Stimulated activated CD4-positive, alpha-beta T cell treated with anti-CD3 and anti-CD28 coated beads, Interleukin-4, amount 100 ng/mL, for 24 hours (primary cell): ENCODE measurements at places on chromosomes 3 and 15.
A peak's percentile ranks its signal among the peaks of the same experiment; 100 is the strongest.

- DNase-seq, result peak; percentile 0
These were observed 126.9 kb downstream of the LRRK1 start for GRCh38 chr15:101045835-101046691.

DNA sequence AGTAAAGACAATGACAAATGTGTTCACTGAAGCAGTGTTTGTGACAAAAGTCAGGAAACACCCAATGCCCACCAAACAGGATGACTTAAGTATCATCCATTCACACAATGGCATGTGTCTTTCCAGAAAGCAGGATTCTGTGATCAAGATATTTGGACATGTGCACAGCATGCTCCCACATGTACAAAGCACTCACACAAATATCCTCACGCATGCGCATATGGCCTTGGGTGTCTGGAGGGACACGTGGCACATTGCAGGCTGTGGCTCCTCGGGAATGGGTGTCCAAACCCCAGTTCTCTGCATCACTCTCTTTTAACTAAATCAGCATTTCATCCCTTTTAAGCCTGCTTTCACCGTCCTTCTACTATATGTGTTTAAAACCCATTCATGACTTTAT lies 130.5 kb downstream of the KLF13 start:
- DNase-seq, result no peak

GRCh38 chr15:27176785-27177406 lies 205.9 kb downstream of the GABRG3 start:
- DNase-seq, result no peak

DNA sequence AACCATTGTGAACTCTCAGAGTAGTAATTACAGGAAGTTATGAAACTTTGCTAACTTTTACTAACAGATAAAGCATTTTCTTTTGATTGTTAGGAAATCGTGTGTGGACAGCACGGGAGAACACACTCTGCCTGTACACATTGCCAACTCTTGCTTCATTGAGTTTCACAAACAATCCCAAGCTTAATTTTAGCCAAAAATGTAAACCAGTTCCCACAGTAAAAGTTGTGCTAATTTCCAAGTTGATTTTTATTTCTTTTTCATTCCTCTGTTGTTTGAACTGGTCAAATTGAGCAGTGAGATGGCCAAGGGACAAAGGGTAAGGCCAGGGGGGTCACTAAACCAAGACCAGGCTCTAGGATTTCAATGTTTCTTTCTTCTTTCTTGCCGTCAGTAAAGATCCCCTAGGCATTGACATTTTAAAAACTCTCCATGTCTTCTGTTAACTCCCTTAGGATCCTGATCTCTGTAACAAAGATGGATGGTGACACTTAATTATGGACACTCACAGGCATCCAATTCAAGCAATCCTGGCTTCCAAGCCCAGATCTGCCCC lies 414.9 kb downstream of the RBMS3 start:
- no peak for DNase-seq

DNA sequence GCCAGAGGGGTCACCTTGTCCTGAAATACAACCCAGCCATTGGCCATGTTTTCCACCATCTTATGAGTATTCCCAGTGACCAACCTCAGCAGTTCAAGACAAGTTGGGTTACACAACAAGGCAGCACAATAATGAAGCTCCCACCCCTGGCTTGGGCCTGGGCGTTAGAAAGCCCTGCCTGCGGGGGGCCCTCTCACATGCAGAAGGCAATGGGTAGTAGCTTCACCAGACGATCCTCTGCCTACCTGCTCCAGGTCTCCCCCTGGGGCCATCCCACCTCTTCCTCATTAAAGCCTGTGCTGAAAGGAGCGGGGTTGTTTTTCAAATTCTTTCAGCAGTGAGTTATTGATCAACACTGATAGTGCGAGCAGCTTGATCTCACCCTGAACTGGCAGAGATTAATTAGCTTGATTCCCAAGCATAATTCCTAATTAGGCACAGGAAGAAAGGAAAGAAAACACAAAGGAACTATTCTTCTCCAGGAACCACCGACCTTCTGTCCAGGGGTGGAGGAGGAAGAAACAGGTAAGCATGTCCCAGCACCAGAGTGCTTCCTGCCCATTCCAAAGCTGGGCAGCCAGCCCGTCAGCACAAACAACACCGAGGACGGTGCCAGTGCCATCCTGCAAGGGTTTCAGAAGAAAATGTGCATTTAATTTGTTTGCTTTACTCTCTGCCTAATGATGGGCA lies 79.7 kb upstream of the CGNL1 start:
- DNase-seq, result no peak

DNA sequence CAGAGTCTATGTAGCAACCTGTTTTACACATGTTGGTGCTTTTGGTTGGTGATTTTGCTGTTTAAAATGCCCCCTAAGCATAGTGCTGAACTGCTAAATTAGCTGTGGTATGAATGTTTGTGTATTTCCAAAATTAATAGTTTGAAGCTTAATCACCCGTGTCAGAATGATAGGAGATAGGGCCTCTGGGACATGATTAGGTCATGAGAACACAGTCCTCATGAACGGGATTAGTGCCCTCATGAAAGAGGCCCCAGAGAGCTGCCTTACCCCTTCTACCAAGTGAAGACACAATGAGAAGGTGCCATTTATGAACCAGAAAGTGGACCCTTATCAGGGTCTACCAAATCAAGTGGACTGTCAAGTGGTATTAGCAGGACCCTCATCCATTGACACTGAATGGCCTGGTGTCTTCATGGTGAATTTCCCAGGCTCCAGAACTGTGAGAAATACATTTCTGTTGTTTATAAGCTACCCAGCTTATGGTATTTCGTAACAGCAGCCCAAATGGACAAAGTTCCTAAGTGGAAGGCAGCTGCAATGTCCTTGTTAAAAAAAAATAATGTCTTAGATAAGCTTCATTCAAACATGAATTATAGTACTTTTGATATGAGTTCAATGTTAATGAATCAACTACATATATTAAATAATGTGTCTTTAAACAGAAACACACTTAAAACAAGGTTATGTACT lies 37.7 kb upstream of the FRMD4B start:
- no peak for DNase-seq

DNA sequence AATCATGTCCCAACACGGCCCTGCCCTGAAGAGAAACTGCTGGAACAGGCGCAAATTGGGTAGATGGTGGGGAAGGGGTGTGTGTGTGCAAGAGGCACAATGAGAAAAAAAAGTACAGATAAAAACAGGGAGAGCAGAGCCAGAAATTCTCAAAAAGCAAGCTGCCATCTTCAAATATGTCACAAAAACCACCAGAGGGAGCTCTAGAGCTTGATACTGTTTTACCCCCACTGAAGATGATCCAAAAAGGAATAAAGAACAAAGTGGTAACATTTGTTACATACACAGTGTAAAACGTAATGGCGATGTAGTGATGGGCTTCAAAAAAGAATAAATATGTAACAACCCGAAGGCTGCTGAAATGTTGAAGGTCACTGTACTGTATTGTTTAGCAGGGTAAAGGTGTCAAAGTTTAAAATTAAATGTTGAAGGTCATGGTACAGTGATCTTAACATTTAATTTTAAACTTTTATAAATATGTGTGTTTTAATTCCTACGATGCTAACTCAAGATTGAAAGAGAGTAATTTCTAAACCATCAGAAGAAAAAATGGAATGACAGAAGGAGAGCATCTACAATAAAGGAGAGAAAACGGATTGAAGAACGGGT lies 6.0 kb downstream of the SNRPA1 start:
- DNase-seq, result peak; percentile 32

- DNase-seq, result no peak
These were observed 10.1 kb downstream of the ITGA11 start for GRCh38 chr15:68421798-68422402.

DNA sequence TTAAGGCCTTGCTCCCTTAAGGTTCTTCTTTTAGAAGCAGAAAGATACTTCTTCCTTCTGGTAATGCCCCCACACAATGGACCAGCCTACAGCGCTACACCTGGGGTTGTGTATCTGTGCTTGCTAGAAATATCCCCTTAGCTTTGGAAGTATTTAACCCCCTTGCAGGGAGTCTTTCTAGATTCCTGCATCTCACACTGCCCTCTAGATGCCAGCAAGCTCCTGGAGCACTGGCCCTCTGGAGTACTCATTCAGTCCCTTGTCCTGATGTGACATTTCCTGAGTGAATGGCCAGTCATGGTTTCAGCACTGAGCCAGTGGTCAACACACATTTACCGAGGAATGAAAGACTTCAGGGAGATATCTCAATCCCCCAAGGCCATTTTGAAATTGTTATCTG lies 30.4 kb upstream of the RBP2 start:
- no peak for DNase-seq

DNA sequence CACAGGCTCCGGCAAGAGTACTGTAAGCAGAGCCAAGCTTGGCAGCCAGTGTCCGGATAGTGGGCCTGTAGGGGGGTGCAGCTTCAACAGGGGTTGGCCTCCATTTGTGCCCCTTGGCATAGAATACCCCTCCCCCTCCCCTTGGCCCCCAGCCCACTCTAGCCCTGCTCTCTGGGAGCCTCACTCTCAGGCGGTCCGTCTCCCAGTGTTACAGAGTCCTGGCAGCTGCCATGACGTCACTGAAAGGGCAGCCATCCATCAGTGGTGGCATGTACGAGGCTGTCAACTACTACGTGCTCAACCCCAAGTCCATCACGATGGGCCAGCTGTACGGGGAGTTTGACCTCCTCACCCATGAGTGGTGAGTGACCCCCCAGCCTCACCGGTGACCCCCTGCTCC lies 50.4 kb downstream of the DNAH1 start:
- no peak for DNase-seq

GRCh38 chr3:11088831-11089230 lies 65.5 kb upstream of the HRH1 start:
- no peak for DNase-seq

DNA sequence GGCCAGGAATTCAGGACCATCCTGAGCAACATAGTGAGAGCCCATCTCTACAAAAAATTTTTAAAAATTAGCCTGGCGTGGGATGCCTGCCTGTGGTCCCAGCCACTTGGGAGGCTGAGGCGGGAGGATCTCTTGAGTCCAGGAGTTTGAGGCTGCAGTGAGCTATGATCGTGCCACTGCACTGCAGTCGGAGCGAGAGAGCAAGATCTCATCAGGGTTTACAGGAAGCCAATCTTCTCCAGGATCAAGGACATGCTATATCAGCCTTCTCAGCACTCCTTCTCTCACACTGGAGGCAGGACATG lies 451 bp upstream of the STOML1 start:
- DNase-seq, result no peak

DNA sequence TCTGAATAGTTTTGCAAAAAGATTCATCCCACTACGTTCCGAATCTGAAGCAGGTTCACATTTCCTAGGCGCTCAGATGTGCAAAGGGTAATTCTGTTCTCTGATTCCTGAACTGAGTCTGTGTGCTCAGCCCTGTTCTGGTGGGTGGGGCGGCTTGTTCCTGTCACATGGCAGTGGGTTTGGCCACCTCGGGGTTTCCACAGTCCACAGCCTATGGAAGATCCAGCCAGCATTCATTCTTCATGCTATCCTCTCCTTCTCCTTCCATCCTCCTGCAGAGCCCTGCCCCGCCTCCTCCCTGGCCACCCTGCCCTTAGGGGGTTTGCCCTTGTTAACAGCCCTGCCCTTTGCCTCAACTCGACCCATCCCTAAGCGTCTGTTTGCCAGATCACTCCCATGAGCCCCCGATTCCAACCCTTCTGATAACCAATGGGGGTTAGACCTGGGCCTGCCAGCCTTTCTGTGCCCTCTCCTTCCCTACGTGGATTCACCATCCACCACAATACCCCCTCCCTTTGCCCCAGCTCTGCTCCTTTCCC lies 31.0 kb downstream of the PRR20G start:
- DNase-seq, result no peak

- DNase-seq, result no peak
These were observed 689.3 kb upstream of the CCDC54 start for GRCh38 chr3:106687905-106688304.

- DNase-seq, result no peak
These were observed 26.7 kb upstream of the NDUFB4 start for GRCh38 chr3:120569222-120570057.

DNA sequence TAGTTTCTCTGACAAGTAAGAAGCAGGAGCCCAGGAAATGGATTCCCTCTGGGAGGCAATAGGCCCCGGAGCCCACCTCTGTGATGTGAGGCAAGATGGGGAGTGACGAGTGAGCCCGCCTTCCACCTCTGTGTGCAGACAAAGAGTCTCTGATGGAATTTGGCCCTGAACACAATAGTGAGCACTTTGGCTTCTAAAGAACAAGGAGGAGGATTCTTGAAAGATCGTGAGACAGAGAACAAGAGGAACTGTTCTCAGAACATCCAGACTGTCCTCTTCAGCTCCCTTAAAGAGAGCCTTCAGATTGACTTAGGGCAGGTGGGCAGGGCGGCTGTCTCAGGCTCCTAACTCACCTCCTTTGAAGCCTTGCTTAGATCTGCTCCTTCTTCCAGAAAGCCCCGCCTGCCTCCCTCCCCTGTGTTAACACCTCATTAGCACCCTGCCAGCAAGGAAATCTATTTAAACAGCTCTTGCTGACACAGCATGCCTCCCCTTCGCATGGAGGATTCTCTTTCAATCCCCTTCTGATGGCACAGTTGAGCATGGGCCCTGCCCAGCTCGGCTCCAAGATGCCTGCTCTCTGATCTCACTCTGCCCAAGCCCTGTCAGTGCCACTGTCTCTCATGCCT lies 430.3 kb downstream of the NTRK3 start:
- DNase-seq, result no peak

DNA sequence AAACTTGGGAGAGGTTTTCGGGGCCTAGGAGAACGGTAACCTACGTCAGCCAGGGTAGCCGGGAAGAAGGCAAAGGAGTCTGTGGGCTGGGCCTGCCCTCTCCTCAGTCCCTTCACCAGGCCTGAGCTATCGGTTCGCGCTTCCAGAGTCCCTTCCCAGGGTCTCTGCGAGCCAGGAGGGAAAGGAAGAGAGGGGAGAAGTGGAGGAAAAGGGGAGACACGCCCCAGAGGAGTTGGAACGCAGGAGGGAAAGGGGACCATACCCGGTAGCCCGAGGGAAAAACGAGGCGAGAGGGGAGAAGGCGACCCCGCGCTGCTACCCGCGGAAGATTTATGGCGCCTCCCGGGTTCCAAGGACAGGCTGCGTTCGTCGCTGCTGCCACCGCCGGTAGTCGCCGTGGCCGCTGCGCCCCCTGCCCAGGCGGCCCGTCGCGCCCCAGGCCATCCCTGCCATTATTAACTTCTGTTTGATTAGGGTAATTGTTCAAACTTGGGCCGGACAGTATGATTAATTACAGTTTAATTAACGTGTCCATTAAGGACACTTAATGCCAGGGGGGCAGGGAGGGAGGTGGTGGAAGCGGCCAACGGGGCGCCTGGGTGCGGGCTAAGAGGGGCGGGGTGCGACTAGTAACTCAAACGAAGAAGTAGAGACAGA lies 3.4 kb upstream of the SKOR1 start:
- no peak for DNase-seq

DNA sequence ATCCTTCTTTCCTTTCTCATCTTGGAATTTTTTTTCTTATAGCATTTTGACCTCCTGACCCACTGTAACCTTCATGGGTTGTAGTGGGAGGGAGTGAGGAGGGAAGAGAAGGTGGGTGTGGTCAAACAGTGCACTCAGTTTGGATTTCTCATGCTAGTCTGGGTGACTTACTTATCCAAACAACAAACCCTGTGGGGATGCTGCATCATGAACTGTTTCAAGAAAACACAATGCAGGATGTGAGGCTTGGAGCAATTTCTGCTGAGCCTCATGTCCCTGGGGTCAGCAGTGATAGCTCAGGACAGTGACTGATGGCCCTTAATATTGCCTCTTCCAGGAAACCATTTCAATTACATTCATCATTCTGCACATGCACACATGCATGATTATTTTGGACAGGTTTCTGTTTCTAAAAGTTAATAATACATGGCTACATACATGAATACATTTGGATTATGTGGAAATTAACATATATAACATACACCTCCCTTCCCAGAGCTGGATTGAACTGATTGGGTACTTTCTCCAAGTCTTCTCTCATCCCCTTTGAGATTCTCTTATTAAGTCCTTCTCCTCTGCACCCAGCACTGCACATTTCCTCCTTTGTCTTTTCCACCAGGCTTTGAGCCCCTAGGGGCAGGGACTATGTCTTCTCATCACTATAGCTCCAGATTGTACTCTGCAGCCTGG lies 61.2 kb downstream of the ADAMTSL3 start:
- no peak for DNase-seq
